ENCODE measurements at places on chromosomes 1 and 21.

DNA sequence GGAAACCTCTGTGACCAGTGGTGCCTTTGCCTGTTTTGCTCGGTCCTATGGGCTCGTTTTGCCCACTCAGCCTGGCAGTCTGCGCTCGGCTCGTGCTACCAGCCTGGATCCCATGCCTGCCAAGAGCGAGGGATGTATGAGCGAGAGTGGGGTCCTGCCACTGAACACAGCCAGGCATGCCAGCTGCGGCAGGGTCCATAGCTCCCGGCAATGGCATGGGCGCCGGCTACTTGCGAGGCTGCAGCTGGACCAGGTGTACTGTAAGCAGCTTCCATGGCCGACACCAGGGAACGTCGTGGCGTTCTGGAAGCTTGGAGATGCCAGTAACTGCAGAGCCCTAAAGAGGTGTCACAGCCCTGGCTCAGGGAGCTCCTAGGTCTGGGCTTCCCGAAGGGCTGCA is 22.4 kb upstream of the TGFB2 start:
- no peak for DNase-seq

DNA sequence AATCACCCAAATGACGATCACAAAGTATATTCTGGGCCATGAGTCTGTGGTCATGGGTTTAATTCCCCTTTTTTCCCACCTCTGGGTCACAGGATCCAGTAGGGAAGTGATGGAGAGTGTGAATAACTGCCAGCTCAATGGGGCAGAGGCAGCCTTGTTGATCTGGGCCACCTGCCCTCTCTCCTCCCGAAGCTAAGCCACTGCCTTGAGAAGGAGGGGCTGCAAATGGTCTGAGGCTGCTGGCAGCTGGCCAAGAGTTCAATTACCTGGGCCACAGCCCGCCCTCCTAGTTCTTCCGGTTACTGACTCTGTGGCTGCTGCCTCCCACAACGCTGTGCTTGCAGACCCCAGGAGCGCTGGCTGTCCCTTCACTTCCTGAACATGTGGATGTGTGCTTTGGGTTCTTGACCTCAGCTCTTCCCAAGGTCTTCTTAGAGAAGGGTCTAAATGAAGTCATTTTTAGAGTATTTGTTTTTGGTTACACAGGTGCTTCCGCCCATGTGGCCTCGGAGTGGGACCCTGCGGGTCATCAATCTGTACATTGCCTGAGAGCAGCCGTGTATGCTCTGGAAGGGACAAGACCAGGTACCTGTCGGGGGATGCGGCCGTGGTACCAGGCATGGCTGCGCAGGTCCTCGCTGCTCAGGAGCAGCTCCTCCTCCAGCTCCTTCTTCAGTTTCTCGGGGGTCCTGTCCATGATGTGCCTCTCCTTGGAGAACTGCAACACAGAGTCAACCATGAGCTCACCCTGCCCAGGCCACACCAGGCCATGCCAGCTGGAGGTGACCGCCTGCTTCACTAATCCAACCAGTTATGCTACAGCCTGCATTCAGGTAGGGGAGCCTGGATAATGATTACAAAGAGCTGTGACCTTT is 89.7 kb downstream of the BCAR3 start:
- no peak for DNase-seq

DNA sequence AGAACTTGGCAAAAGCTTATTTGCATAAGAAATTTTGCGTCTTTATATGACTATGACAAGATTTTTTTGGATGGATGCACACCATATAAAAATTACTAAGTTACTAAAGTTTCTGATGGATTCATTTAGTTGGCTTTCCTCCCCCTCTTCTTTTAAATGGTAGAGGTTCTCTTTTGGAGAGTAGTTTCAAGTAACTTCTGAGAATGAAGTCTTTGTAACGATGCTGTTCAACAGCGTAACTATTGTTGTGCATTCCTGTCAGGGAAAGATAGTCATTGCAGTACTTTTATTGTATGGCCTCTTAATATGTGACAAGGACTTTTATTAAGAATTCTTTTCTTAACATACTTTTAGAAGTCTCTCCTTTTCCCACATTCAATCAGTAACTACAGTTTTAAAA is 16.0 kb downstream of the NFIA start:
- DNase-seq, result no peak

DNA sequence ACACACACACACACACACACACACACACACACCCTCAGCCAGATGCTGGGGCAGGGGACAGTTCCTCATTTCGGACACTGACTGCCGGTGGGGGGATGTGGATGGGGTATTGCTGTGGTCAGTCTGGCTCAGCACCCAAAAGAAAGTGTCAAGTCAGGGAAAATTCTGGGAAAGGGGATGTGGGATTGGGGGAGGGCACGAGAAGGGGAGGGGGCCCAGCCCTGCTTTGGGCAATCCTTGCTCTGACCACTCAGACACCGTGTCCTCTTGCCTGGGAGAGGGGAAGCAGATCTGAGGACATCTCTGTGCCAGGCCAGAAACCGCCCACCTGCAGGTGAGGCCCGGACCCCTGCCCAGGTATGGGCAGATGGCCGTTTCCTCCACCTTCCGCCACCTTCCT is at the start of gene C1QC:
TSS of gene C1QC (plus strand) at position 253 of the 400 bp plus-strand sequence. CDS start 391 bp downstream, outside the sequence.
- no peak for DNase-seq

DNA sequence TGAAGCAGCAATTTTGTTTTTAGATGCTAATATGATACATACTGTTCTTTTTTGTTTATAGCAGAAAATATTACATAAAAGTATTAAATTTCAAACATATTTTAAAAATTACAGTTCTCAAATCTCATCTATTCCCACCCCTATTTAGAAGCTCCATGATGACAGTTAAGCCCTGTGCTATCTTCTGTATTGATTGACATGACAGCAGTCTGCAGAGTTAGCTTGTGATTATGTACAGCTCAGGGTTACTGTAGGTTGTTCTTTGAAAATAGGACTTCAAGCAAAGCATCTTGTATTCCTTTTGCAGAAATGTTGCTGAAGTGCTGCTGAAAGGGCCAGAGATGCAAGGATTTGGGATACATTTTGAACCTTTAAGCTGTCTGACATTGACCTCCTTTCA is 8.2 kb downstream of the GPSM2 start:
- DNase-seq, result no peak

GRCh38 chr1:175735144-175735543 is 8.3 kb downstream of the TNR start:
- DNase-seq, result no peak

- no peak for DNase-seq
Measured at GRCh38 chr1:212478467-212479025, 45.8 kb downstream of the NENF start.

DNA sequence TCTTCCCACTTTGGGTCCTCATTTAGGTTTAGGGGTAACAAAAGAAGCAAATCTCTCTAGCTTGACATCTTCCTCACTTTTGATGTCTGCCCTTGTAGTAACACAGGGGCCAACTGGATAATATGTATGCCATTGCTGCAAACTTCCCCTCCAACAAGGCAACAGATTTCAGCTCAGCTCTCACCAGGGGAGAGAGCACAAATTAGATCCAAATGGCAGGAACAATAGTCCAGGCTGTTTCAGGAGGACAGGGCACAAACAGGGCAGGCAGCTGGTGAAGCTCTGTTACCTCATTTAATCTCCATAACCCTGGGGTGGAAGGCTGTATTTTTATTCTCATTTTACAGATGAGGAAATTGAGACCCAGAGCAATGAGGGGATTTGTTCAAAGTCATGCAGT is 4.3 kb upstream of the PIK3R3 start:
- DNase-seq, result no peak

DNA sequence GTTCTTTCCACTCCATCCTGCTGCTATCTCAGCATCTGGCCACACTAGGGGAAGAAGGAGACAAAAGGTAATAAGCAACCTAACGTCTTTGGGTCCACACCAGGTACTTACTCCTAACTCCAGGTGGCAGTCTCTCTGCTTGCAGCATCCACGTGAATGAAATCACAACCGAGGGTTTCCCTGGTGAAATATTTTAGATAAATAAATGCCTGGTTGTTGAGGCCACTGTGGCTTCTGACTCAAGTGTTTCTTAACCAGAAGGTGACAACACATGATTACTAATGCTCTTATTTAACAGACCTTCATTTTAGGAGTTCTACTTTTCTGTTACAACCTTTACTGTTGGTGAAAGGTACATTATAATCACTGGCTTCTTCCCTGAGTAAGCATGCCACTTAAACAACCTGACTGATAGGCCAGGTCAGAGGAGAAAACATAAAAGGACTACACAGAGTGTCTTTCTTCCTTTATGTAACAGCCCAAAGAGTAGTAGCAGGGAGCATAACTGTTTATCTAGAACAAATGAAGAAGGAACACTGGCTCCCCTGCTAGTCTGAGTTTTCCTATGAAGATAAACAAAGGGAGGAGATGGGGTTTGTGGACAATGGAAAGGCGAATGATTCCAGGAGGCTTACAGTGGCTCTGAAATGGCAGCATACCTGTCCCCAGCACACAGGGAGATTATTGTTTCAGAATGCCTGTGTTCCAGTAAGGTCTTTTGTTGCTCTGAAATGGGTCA is 59.9 kb downstream of the SYT6 start:
- no peak for DNase-seq

- DNase-seq, result peak; percentile 89
Measured at GRCh38 chr1:39738622-39739366, at the start of gene PPIE. PPIE (plus strand) TSS chr1:39738882; CDS start chr1:39738901, 19 bp downstream.

GRCh38 chr1:240803151-240803550 is 191.2 kb upstream of the GREM2 start:
- DNase-seq, result no peak

- DNase-seq, result no peak
Measured at GRCh38 chr1:3453891-3454810, at the start of gene ARHGEF16. ARHGEF16 (plus strand) TSS chr1:3454665; CDS start chr1:3463085, 8,420 bp downstream.

- no peak for DNase-seq
Measured at GRCh38 chr1:48266576-48266975, 44.1 kb downstream of the SLC5A9 start.

- DNase-seq, result no peak
Measured at GRCh38 chr1:170354690-170355089, 177.3 kb upstream of the GORAB start.

DNA sequence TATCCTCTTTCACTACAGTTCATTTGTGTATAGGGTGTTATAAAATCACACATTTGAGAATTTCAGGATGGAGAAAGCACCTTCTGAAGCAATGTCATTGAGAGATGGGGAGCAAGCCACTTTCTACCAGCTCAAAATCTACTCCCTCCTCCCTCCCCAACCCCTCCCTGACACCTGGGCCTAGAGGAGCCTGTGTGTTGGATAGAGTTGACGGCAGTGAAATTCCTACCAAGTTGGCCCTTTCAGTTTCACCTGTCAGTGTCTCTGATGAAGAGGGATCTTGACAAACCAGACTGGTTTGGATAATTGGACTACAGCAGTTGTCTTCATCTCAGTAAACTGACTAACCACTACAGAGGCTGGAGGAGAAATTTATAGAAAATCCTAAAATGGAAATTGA is 125.0 kb upstream of the HOOK1 start:
- DNase-seq, result no peak

DNA sequence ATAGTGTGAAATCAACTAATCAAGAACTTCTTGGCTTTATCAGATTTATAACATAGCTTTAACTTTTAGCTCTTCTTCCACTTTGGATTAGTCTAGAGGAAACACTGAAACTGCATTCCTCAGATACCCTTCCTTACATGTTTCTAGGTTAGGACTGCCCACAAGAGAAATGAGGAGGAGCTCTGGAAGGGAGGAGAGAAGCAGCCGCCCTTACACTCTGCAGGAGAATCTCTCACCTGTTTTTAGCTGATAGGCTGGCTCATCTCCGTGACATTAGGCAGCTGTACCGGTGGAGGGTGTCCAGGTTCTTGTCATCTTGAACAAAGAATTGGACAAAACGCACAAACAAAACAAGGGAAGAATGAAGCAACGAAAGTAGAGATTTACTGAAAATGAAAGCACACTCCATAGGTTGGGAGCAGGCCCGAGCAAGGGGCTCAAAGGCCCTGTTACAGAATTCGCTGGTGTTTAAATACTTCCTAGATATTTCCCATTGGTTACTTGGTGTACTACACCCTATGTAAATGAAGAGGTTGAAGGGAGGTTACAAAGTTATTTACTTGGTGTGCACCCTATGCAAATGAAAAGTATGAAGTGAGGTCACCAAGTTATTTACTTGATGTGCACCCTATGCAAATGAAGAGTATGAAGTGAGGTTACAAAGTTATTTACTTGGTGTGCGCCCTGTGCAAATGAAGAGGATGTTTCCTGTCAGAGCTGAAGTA is 524.9 kb upstream of the CHRM3 start:
- no peak for DNase-seq

- DNase-seq, result no peak
Measured at GRCh38 chr1:89125240-89125912, 538 bp downstream of the GBP2 start.

- no peak for DNase-seq
Measured at GRCh38 chr1:228164561-228165371, 838 bp upstream of the IBA57 start.

DNA sequence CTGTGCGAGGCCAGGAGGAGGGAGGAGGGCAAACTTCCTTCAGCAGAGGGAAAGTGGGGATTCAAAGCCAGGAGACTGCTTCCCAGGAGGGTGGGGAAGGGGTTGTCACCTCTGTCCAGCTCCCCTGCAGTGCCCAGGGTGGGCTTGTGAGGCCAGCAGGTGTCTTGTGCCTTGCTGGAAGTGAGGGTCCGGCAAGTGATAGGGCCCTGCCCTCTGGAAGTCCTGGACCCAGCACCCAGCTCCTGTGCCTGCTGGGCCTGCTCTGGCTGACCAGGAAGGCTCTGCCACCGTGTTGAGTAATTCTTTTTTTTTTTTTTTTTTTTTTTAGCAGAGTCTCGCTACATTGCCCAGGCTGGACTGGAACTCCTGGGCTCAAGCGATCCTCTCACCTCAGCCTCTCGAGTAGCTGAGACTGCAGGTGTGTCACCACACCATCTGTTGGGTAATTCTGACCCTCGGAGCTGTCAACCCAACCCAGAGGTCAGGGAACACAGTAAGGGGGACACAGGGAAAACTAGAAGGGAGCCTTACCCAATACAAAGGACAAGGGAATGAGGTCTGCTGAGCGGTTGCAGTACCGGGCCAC is 1.0 kb downstream of the BEST4 start:
- no peak for DNase-seq

DNA sequence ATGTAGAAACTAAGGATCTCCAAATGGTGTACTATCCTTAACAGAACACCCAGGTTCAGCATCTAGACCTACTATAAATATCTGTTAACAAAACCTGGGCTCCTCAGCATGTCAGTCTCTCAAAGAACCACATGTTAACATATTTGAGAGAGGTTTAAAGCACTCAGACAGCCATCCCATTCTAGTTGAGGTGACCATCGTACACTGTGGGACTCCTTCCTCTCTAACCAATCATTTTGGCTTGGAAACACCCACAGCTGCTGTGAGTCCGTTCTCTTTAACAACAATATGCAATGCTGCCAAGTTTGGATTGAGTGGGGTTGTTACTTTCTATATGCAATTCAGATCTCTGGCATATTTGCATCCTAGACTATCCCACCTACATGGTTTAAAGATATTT is 105.8 kb downstream of the MRPL39 start:
- DNase-seq, result no peak

DNA sequence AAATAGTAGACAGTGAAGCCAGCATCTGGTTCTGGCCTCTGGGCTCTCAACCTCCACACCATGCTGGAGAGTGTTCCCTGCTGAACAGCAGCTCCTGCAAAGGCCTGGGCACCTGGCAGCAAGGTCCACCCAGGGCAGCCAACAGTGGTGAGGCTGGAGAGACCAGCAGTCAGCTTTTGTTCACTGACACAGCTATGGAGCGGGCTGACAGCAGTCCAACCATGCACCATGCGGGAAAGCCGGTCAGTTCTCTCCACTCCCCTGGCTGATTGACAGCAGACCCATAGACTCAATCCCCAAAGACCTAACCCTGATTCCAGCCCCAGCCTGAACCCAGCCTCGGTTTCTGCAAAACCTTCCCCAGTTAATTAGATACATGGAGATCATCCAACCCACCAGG is 49.0 kb downstream of the KLHDC7A start:
- no peak for DNase-seq

Data from stimulated activated CD8-positive, alpha-beta memory T cell treated with anti-CD3 and anti-CD28 coated beads, Interleukin-7, amount 100 ng/mL, for 1 hour (primary cell).